Stimulated activated CD4-positive, alpha-beta T cell treated with anti-CD3 and anti-CD28 coated beads, Interleukin-15, amount 100 ng/mL, for 1 hour (primary cell): ENCODE measurements at places on chromosomes 2 and 18.

DNA sequence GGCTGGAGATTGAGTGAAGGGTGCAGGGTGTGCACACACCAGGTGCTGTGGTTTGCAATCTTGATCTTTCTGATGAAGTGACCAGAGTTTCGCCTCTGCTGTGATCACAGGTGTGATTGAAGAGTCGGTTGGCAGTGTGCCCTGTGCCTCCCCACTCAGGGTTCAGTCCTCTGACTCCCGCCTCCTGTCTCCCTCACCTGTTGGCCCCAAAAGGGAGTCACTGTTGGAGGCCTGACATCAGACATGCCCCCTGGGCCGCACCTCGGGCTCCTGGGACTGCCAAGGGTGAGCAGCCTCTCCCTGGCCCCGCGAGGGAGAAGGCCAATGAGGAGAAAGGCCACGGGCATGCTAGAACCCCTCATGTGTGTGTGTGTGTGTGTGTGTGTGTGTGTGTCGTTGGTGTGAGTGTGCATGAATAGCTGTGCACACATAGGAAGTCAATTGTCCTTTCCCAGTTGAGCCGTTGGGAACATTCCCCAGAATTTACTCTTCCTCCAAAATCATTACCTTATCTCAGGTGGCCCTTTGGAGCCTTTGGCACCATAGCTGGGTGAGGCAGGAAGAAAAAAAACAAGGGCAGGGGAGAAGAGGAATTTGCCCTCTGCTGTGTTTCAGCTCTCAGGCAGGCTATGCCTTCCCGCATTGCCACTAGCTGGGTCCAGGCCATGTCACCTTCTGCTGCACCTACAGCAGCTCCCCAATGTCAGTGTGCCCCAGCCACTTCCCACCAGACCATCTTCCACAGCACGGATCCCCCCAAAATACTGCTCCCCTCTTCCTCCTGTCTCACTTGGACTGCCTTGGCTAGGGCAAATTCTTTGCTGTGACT is 78.1 kb upstream of the LAPTM4A start:
- no peak for DNase-seq

DNA sequence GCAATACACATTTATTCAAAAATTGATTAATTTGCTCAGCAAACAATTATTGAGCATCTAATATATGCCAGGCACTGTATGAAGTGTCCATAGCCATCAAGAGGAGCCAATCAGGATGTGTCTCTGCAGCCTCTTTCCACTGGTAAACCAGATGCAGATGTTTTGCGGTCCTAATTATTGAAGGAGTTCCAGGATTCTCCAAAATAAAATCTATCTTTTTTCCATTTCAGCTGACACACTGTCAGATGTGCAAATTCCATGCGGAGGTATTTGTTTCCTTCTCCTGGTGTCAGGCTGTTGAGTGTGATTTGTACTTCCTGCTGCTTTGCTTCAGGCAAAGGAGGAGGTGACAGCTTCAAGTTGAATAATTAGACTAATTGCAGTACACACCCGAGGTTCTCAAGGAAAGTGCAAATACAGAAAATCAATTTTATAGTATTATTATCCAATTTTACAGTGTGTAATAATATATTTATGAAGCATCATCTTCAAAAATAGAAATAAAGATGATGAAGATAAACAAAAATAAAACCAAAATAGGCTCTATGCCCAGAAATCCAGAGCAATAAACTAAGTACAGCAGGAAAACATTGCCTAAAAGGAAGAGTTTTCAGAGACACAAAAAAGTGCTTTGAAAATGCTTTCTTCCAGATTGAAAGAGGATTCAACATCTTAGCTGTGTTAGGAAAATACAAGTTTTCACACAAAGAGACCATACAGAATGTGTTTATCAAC is 1352.9 kb upstream of the CHAC2 start:
- no peak for DNase-seq

DNA sequence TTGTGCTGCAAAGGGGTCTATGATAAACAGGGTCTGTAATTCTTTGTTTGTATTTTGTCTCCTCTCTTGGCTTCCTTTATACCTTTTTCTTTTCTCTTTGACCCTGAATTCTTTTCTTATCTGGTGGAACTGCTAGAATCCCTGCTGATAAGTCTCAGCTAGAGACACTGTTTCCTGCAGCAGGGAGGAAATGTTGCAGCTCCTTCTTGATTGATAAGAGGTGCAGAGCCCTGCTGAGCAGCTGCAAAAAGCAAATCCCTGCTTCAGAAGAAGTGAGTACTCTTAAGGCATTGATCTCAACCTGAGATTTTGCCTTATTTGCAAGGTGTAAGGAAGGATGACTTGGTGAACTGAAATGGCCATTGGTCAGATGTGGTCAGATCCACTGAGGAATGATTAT is 167.8 kb downstream of the NUP35 start:
- DNase-seq = no peak

DNA sequence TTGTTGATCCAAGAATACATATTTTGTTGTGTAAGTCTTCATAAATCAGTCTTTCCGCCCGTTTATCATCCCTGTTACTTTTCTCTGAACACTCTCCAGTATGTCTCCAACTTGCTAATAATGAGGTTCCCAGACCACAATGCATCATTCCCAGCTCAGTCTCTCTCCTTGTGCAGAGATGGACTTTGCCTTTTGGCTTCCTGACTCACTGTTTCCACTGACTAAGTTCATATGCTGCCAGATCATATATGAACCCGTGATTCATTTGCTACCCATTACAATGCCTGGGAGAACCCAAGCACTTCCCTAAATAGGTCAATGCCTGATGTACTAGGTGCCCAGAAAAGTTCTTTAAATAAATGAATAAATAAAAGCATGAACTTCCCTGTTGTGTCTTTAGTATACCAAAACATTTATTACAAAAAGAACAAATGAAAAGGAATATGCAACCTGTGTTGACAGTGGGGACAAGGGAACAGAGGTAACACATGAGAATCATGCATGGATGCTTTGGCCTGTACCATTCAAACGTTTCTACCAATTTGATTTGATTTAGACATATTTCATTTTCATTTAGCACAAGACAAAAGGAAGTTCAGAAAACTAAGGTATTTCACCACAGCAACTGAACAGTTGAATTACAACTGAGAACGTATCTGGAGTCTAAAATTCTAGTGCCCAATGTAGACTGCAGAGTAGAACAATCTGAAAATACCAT is 215.4 kb upstream of the HNRNPA3 start:
- DNase-seq = no peak

GRCh38 chr2:46615555-46615954 is 136.2 kb downstream of the TMEM247 start:
- DNase-seq = no peak

- DNase-seq = no peak
Measured at GRCh38 chr2:156784020-156784701, 348.0 kb downstream of the GPD2 start.

GRCh38 chr2:193542762-193543161 is 1348.0 kb upstream of the TMEFF2 start:
- DNase-seq = no peak

GRCh38 chr2:12173271-12173942 is 427.0 kb downstream of the LPIN1 start:
- DNase-seq = no peak

GRCh38 chr2:160417745-160418397 is 75.7 kb downstream of the RBMS1 start:
- DNase-seq = no peak

DNA sequence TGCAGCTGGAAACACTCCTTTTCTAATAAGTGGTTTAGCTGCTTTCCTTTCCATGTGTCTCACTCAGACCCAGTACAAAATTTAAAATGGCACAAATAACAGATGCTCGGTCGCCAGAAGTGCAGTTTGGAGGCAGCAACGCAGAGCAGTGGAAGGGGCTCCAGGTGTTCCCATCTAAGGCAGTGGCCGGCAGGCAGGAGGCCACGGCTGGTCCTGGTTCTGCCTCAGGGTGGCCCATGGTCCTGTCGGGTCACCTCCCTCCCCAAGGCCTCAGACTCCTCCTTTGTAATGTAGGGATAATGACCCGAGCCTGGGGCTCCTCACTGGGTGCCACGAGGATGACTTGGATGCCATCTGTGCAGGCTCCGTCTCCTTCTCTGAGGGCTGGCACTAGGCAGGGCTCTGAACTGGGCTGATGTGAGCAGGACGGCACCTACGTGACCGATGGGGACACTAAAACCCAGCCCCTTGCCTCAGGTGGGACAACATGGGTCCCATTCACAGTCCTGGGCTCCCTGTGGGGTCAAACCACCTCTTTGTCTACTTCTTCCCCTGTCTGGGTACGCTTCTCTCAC is 80.9 kb upstream of the SLC66A3 start:
- DNase-seq = no peak

- no peak for DNase-seq
Measured at GRCh38 chr2:65464604-65465003, 32.2 kb upstream of the SPRED2 start.

DNA sequence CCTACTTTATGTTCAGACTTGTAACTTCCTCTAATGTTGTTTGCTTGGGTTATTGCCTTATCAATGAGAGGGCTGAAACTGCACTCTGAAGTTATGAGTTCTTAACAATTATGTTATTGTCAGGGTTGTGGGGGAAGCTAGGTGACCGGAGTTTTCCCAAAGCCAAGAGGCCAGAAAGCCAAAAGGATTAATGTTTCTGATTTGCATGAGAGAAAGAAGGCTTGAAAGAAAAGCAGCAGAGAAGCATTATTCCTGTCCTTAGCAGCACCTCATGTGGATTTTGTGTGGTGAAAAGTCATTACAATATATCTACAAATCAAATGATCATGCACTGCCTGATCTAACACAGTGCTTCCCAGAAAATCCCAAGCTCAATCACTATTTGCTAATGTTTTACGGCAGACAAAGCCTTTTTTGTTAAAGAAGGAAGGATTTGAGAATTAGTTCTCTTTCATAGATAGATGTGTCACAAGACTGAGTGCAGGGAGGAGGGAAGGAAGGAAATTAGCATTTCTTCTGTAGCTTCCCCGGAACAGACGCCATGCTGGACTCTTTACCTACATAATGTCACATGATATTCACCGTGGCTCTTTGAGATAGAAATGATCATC is 203.2 kb downstream of the ALK start:
- DNase-seq = no peak

GRCh38 chr2:46684661-46685060 is 205.3 kb downstream of the TMEM247 start:
- no peak for DNase-seq

DNA sequence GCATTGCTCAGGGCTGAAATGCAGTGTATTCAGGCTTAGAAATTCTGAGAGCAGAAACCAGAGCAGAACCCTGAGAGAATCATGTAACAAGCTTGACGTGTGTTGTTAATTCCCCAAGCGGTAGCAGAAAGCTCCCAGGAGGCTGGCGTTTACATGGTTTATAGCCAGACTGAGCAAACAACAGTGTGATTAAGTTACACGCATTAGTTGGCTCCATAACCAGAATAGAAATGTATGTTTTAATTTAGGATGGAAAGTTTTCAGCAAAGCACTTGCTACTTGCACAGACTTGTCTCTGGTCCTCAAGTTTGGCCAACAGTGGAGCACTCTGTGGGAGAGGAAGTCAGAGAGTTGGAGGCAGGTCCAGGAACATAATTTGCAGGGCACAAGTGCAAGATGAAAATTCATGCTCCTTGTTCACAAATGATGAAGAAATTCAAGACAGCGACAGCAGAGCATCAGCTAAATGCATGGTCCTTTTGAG is 69.3 kb downstream of the MAPK4 start:
- DNase-seq = no peak

DNA sequence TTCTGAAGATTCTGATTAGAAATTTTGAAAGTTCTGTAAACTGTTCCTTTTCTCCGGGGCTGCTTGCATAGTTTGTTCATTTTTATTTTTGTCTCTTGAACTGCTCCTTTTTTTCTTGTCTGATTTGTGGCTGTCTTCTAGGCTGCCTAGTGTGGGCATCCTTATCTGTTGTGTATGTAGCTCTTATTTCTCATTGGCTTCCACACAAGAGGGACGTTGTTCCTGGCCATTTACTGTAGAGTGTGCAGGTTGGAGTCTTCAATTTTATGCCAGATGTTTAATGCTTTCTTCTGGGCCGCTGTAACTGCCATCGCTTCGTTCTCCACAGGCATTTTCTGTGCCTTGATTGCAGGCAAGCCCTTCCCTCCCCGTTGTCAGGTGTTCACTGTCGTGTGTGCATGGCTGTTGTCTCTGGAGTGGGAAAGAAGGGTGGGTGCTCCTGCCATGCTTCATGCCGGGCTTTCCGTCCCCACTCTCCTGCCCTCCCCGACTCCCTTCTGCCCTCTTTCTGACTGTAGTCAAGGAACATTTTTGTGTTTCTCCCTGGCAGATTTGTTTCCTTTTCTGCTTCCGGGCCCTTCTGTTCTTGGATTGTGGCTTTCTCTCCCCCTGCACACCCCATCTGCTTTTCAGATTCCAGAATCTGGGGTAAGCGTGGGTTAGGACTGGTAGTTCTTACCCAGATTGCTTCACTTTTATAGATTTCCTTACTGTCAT is 15.5 kb downstream of the CEP192 start:
- no peak for DNase-seq

- DNase-seq = no peak
Measured at GRCh38 chr2:118929059-118929458, 12.9 kb upstream of the MARCO start.

GRCh38 chr18:59517446-59518165 is 158.5 kb upstream of the LMAN1 start:
- DNase-seq = no peak

DNA sequence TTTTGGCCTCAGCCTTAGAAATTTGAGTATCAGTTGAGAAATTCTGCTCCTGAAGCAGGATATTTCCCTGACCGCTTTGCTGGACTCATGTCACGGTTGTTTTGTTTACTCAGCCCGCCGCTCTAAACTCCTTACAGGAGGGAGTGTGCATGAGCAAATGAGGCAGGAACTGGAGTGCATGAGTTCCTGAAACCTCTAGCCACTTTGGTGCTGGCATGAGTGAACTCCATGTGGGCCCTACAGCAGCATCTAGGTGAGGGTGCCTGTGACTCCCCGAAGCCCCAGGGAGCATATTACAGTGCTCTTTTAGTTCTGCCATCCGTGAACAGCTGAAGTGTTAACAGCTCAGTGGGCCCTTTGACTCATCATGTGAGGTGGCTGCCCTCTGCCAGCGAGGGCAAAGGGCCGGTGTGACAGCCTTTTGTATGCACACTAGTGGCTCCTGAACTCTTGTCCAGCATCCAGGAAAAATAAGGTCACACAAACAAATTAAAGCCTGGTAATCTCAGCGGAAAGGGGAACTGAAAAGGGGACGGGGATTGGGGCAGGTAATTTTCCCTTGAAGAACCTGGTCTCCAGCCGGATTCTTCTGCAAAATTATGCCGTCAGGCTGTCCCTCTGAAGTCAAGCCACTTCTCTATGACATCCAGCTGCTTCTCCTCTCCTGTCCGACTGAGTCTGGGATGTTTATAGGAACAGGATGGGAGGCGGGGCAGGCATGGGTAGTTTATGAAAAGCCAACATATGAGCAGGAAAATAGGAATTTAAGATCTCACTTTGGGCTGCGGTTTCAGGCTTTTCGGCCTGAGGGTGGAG is 1668.7 kb downstream of the SUCLG1 start:
- no peak for DNase-seq

GRCh38 chr2:241031436-241032165 is 33.2 kb downstream of the SNED1 start:
- no peak for DNase-seq
